ENCODE measurements at places on chromosomes 3 and 15.
A peak's percentile ranks its signal among the peaks of the same experiment; 100 is the strongest.

- DNase-seq = no peak
Observed at GRCh38 chr3:29345516-29346300, 64.8 kb downstream of the RBMS3 start.

GRCh38 chr3:66823009-66823397 lies 175.1 kb upstream of the KBTBD8 start:
- no peak for DNase-seq

DNA sequence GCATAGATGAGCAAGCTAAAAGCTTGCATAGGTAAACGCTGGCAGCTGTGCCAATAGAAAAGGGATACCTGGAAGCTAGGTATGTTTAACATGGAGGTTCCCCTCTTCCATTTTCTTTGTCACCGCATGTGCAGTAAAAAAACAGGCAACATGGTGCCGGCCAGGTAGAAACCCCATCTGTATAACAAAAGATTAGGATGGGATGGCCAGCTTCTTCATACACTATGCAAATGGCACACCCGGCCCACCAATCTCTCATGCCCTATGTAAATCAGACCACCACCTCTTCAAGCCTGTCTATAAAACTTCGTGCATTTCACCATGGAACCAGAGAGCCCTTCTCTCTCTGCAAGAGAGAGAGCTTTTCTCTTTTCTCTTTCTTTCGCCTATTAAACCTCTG lies 224.3 kb upstream of the P2RY1 start:
- DNase-seq = no peak

- no peak for DNase-seq
Observed at GRCh38 chr3:17747174-17747889, 4.9 kb upstream of the TBC1D5 start.

- no peak for DNase-seq
Observed at GRCh38 chr3:72496051-72496670, 352.1 kb downstream of the SHQ1 start.

DNA sequence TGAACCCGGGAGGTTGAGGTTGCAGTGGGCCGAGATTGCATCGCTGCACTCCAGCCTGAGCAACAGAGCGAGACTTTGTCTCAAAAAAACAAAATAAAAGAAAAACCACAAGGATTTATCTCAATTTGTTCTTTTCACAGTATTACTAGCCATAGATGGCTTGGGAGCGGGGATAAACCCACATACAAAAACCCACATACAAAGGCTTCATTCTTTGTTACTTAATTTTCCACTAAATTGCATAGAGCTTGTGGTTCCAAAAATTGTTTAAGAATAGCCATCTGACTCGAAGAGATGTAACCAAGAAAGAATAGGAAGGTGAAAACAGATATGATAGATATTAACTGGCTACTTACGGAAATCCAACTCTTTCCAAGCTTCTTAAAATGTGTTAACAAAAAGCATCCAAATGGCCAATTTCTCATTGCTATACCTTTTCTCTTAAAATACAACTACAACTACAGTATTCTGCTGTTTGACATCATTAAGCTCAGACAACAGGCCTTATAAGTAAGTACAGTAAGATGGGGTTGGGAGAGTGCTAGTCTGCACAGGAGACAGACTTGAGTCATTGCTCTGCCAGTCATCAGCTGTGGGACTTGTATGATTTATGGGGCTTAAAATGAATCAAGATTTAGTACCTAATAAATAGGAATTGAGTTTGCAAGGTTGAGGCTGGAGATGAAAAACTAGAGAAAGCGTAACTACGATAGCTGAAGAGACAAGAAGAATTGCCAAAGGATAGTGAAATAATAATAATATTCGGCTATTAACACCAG lies 96.6 kb upstream of the PLXND1 start:
- no peak for DNase-seq

GRCh38 chr15:88231909-88232644 lies 24.5 kb downstream of the NTRK3 start:
- no peak for DNase-seq

DNA sequence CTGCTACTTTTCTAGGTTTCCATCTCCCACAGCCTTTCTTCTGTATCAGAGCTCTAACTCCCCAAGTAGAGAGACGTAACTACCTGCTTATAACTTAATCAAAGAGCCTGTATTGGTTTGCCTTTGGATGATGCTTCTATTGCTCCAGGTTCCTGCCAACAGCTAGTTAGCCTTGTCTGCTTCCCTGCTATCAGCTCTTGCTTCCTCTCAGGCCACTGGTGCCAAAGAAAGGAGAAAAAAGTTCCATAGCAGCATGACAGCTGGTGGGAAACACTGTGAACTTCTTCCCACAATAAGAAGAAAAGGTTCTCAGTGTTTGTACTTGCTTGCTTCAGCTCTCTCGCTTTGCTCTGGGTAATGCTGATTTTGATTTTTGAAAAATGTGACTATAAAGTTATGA lies 206.6 kb downstream of the GBE1 start:
- DNase-seq = no peak

DNA sequence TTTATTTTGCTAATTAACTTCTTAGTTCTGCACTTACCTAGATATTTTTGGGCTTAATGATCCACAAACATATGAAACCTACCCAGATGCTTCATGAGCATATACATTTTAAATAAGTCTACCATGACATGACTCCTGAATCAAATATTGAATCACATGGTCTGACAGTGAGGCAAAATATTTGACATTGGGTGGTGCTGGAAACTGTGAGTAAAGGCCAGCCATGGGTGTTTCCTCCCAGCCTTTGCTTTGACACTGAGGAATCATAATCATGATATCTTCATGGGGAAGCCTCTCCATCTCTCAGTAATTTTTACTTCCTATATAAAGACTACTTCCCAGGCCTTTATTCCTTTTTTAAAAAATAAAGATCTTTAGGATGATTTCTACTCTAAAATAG lies 22.8 kb upstream of the SSR3 start:
- DNase-seq = peak; percentile 61

DNA sequence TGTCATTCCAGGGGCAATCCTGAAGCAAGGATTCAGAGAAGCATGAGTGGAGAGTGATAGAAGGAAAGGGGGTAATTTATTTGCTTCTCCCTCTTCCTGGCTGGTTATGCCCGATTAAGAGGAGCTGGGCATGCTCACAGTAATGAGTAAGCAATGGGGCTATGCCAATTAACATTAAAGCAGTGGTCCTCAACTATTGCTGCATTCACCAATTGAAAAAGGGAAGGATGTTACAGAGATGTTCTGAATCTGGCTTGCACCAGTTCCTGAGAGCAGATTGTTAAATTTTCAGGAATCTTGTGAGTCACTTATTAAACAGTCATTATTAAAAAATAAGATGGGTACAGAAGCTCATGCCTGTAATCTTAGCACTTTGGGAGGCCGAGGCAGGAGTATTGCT lies 85.9 kb upstream of the ZBTB20 start:
- DNase-seq = no peak

GRCh38 chr3:60764870-60765269 lies 486.4 kb downstream of the FHIT start:
- DNase-seq = no peak

DNA sequence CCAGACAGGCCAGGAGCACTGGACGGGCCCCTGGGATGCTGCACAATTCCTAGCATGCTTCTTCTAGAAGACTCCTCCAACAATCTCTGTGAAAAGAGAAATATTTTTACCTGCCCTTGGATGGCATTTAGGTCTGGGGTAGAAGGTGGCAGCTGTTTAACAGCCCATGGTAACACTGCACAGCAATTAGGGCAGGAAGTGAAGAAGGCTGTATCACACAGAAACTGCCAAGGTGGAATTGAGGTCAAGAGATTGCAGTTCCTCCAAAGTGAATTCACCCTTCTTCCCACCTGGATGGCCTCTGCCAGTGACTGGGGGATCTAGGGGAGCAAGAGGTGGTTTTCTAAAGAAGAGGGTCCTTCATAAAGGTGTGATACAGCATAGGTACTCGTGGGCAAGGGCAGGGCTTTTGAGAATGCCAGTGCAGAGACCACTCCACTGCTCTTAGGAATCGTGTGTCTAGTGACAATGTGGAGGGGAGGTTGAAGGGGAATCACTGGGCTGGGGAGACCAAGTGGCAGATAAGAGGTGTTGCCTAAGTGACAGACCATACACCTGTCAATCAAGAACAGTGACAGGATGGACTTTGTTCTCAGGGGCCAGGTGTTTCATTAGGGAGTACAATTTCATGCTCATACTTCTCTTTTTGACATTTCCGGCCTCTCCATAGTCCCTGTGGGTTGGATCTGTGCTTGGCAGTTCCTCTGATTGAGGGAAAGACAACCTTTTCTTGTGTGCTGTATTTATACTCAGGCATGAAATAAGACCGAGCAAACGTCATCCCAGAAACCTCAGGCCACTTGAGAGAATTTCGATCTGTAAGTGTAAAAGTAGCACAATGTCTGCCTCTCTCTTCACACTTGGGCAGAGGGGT lies 83.5 kb upstream of the BCL6 start:
- DNase-seq = no peak

DNA sequence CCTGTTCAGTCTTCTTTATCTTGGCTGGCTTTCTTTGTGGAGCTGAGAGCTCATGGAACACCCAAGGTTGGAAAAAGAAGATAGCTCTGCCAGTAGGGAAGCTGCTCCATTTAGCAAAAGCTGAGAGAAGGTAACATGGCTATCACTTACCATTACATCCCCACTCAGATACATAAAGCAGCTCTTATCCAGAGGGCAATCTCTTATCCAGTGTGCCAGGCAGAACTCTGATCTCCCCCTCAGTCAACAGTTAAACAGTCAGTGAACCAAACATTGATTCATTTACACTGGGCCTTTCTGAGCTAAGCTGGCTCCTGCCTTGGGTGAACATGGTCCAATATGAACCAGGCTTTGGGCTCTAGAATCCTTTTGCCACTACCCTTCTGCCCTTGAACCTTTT lies 624.2 kb downstream of the NTRK3 start:
- DNase-seq = no peak

GRCh38 chr15:22989576-22990477 lies 9.7 kb upstream of the CYFIP1 start:
- DNase-seq = no peak

- no peak for DNase-seq
Observed at GRCh38 chr3:136068708-136069107, 103.2 kb downstream of the PPP2R3A start.

GRCh38 chr3:128366652-128367051 lies 100.0 kb downstream of the DNAJB8 start:
- no peak for DNase-seq

GRCh38 chr15:73711526-73711925 lies 27.3 kb downstream of the CD276 start:
- DNase-seq = no peak

GRCh38 chr3:142724682-142725356 lies 985 bp downstream of the TRPC1 start:
- no peak for DNase-seq

- DNase-seq = no peak
Observed at GRCh38 chr3:72458375-72458774, 389.9 kb downstream of the SHQ1 start.

GRCh38 chr3:133490468-133491351 lies 82.8 kb upstream of the CDV3 start:
- DNase-seq = no peak

- no peak for DNase-seq
Observed at GRCh38 chr3:14852717-14853116, 34.0 kb downstream of the FGD5 start.

DNA sequence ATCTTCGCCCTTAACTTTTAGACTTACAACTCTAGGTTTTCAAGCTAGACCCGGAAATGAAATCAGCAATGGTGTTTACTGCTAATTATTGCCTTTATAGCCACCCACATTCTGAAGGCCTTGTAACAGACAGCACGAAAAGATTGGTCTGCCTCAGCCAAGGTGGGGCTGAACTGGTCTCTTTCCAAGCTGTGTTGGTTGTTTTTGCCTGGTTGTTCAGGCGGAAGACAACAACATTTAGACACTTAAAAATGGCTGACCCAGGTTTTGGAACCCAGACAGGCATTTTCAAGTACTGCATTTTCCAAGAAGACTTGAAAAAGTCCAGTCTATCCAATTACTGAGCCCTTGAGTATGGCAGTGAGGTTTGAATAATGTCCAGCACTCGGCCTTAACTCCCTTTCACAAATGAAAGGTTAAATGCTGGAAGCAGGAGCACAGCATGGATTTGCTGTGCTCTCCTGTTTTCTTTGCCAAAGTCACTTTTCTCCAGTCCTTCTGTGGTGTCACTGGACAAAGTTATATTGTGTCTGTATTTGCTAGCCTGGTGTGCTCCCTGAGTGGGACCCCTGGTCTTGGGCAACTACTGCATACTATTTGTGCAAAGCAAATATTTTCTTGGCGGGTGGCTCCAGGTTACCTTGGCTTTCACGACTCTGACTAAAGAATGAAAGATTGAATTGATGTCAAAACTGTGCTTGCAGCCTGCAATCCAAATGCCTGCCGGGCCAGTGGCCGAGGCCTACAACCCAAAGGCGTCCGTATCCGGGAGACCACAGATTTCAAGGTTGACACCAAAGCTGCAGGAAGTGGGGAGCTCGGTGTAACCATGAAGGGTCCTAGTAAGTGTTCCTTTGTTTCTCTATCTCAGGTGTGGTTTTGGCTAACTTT lies 93.5 kb downstream of the FLNB start:
- no peak for DNase-seq

DNA sequence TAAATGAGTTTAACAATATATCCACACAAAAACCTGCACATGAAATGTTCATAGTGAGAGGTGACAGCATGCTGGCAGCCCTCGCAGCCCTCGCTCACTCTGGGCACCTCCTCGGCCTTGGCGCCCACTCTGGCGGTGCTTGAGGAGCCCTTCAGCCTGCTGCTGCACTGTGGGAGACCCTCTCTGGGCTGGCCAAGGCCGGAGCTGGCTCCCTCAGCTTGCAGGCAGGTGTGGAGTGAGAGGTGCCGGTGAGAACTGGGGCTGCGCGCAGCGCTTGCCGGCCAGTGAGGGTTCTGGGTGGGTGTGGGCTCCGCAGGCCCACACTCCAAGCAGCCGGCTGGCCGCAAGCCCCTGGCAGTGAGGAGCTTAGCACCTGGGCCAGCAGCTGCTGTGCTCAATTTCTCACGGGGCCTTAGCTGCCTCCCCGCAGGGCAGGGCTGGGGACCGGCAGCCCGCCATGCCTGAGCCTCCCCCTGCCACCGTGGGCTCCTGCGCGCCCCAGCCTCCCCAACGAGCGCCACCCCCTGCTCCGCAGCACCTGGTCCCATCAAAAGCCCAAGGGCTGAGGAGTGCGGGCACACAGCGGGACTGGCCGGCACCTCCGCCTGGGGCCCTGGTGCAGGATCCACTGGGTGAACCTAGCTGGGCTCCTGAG lies 3.4 kb downstream of the CCDC13 start:
- no peak for DNase-seq

- DNase-seq = no peak
Observed at GRCh38 chr15:27723821-27724220, 375.3 kb downstream of the OCA2 start.
